Left forelimb (tissue), 1 donor: ENCODE measurements at places on chromosomes 13 and 19.
A peak's percentile ranks its signal among the peaks of the same experiment; 100 is the strongest.

GRCh38 chr13:107351305-107351704, 783.4 kb upstream of the ARGLU1 start:
- DNase-seq: no peak

DNA sequence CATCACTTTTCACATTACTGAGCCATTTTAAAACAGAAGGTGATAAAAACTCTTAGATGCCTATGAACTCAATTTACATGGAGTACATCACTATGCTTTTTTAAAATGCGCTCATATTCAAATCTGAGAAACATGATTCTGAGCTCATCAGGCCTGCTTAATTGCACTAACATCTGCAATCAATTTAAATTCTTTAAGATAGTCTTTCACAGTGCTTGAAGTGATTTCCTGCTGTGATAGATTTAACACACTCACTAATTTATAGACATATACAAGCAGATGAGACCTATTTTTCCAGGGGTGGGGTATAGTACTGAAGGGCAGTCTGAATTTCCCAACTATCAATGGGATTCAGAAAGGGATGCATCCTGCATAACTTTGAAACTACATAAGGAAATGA, 82.9 kb downstream of the DIAPH3 start:
- no peak for DNase-seq

DNA sequence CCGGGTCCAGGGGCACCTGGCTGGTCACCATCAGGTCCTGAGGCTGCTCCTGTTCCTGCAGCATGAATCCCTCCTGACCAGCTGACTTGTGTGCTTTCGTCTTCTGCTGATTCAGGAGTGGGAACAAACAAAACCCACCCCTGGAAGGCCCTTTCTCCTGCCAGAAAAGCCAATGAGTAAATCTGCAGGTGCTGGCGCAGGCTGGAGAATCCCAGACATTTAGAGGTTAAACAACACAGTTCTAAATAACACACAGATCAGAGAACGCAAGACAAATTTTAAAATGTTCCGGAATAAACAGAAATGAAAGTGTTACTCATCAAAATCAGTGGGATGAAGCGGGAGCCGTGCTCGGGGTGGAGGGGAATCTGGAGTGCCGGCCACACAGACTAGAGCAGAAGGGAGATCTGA, 60.6 kb upstream of the C13orf46 start:
- no peak for DNase-seq

GRCh38 chr19:30806311-30806710, 434.1 kb downstream of the ZNF536 start:
- DNase-seq: no peak

DNA sequence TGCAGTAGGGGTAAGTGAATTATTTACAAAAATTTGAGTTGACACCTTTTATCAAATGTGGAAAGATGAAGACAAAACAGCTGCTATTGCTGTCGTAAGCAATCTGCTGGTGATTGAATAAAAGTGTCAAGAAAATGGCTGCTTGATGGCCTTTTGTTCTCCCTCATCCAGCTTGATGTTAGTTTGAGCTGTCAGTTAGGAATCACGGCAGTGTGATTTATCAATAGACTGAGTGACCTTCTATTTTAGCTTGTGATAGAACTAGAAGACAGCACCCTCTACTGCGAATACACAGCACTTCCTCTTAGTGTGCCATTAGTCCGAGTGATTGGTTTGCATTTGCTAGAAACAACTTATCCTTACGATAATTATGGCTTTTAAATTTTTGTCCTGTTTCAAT, 76.3 kb downstream of the MZT1 start:
- no peak for DNase-seq

DNA sequence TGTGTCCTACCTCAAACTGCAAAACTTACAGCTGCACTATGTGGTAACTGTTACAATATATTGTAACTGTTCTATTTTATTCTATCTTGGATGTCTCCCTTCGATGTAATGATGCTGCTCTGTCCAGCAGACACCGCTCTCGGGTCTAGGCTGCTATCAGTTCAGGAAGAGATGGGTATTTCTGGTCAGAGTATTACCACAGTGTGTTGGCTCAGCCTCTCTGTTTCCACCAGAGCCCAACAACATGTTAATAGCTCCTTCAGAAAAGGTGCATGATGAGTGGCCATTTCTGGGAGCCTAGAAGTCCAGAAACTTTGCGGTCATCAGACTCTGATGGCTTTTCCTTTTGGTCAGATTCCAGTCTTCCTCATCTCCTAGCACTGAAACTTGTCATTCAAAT, 35.9 kb upstream of the IGFL1 start:
- no peak for DNase-seq

GRCh38 chr19:20925481-20925880, 2.4 kb downstream of the ZNF85 start:
- no peak for DNase-seq

- no peak for DNase-seq
Measured at GRCh38 chr19:38836159-38836982, 4.8 kb upstream of the ECH1 start.

DNA sequence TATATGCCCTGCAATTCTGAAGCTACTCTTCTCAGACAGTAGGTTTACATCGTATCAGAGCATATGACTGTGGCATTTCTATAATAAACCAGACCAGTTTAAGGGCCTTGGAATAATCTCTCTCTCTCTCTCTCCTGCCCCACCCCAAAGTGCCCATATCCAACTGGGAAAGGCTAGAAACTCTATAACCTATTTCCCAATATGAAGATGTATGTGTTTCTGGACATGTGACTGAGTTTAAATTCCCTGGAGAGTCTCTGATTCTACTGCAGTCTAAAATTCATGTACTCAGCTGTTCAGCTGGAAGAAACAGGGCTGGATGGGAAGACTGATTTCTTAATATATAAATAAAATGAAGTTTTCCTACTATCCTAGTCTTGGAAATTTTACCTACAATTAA, 91.9 kb upstream of the MBNL2 start:
- DNase-seq: no peak

DNA sequence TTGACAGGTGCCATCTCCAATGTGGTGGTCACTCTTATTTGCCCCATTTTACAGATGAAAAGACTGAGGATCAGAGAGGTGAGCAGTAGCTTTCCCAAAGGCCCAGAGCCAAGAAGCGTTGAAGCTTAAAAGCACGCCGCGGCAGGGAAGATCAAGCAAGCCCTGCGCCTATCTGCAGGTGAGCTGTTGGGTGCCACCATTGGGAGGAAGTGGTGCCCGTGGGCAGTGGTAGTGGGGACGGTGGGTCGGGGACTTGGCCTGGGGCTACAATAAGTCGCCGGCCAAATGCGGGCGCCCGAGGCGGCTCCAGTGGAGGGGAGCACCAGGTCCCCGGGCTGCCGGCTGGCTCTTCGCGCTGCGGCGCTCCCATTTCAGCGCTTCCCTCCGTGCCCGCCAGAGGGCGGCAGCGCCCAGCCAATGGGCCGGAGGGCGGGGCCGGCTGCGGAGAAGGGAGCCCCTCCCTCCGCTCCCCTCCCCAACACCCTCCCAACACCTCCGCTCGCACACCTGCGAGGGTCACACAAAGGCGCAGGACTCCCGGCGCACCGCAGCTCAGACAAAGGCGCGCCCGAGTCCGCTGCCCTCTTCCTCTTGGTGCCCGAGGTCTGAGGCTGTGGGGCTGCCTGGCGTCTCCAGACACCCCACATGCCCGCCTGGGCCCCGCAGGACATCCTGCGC, 744 bp upstream of the POU2F2 start:
- peak; percentile 73 for DNase-seq

- DNase-seq: no peak
Measured at GRCh38 chr19:53463263-53463662, 4.3 kb upstream of the ZNF813 start.

- no peak for DNase-seq
Measured at GRCh38 chr19:34265221-34265650, 10.9 kb downstream of the GARRE1 start.

GRCh38 chr13:73849292-73849691, 284.9 kb downstream of the KLF12 start:
- no peak for DNase-seq

DNA sequence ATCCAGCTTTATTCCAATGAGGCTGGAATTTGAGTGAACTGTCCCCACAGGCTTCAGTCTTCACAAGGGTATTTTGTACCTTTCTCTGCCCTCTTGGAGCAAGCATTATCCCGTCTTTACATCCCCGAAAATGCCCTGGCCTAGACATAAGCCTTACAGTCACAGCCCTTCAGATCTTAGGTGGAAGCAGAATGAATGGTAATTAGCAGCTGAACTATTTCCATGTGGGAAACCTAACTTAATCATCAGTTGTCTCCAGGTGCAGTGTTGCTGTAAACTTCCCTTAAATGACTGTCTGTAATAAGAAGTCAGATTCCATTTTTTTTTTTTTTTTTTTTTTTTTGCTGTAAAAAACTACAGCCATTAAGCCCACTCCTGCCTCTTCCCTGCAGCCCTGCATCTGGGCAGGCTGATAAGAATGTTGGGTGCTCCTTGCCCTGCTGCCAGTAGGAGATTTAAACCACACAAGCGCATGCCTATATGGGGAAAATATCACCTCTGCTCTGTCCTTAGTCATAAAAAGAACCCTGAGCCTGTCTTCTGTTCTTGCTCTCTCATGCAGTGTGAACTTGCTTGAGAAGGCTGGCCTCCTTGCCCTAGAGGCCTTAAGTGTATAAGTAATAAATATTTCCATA, 426.8 kb upstream of the SLITRK5 start:
- DNase-seq: no peak

DNA sequence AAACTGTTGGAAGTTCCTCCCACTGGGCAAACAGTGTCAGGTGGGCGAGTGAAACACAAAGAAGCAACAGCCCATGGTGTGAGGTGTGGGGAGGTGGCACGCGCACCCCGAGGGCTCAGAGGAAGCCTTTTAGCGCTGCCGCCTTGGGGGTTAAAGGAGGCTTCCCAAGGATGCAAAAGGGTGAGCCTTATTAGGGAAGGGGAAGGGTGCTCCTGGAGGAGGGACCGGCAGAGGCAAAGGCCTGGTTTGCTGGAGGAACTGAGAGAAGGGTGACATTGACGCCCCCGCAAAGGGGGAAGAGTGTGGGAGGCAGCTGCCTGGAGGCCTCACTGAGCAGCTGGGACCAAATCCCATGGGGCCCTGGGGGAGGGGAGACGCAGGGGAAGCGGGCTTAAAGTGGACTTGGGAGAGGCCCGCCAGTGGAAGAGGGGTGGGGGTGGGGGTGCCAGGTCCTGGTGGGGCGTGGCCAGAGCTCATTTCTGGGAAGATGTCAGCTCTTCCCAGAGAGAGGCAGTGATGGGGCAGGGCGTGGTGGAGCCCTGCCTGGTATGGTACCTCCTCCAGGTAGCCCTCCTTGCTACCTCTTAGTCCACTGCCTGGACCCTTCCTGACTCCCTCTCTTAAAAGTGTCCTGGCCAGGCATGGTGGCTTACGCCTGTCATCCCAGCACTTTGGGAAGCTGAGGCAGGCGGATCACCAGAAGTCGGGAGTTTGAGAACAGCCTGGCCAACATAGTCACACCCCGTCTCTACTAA, 12.0 kb upstream of the FCHO1 start:
- no peak for DNase-seq

DNA sequence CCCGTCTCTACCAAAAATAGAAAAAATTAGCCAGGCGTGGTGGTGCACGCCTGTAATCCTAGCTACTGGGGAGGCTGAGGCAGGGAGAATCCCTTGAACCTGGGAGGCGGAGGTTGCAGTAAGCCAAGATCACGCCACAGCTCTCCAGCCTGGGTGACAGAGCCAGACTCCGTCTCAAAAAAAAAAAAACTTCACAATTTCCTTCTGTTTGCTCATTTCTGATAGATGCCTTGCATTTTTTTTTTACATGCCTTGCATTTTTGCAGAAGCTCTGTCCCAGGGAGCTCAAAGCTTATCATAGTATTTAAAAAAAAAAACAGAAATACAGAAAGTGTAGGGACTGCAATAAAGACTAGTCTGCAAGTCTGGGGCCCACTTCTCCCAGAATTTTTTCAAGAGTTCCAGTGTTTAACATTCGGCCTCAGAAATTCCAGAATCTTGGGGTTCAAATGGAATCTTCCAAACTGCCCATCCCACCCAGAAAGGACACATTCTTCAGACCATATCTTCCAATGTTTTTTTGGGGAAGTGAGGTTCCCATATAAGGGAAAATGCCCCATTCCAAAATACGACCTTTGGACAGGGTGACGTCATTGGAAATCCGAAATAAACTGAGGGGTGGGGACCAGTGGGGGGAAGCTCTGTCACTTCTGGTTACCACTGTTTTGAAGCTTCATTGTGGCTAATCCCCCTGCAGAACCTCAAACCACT, 17.2 kb upstream of the RAB8A start:
- DNase-seq: no peak

DNA sequence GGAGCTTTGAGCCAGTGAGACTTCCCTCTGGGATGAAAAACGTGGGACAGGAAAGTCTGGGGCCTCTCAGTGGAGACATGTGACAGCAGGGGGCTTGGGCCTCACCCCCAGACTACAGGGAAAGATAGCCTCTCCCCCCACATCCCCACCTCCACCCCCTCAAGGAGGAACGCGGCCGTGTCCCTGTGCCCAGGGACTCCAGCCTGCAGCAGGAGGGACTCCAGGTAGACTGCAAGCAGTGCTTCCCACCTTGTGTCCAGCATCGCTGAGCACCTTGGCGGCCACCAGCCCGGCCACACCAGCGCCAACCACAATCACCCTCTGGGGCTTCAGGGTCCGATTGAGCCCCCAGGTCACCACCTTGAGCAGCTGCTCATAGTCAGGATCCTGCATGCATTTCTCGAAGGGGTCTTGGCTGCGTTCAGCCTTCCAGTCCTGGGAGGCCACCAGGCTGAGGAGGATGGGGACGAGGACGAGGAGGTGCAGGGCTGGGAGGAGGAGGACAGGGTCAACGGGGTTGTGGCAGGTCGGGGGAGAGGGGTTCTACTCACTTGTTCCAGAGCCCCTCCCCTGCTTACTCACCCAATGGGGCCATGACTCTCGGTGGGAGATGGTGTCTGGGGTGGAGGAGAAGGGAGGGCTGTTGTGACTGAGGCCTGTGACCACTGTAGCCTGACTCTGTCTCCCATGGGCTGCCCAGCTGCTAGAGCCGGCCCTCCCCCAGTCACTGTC, 955 bp downstream of the IL4I1 start:
- DNase-seq: no peak

DNA sequence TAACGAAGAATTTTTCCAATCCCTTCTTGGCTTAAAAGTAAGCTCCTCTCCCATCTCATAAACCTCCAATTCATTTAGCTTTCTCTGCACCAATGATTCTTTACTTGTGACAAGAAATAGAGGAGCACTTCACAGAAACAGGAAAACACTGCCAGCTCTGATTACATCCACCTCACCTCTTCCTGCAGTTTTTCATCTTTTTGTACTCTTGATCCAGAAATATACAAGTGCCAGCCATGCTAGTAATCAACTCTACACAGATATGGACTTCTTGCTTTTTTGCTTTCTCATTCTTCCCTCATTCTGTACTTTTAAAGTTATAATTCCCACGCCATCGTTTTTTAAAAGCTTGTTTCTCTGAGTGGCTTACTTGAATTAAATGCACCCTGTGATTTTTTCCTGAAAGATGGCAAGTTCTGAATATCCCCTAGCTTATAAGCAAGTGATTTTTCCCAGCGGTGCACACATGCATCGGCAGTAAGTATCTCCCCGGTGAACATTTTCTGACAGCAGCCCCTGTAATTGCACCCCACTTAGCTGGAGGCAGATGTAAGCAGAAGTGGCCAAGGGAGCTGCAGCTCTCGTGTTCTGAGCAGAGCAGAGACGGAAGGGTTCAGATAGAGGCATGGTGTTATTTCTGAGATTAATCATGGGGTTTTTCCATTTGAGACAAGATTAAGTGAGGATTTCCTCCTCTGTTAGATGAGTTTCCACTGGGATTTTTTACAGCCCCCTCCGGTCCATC, 340.7 kb downstream of the SLC7A1 start:
- DNase-seq: no peak

- DNase-seq: no peak
Measured at GRCh38 chr19:8311461-8312260, 3.5 kb upstream of the CD320 start.
